ENCODE measurements at places on chromosomes 1 and 21.

DNA sequence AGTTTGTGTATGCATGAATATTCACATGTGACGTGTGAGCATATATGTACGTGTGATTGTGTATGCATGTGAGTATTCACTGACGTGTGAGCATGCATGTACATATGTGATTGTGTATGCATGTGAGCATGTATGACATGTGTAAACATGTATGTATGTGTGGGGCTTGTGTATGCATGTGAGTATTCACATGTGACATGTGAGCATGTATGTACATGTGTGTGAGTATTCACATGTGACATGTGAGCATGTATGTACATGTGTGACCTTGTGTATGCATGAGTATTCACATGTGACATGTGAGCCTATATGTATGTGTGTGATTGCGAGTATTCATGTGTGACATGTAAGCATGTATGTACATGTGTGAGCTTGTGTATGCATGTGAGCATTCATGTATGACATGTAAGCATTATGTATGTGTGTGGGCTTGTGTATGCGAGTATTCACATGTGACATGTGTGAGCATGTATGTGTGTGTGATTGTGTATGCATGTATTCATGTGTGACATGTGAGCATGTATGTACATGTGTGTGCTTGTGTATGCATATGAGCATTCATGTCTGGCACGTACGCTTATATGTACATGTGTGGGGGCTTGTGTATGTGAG lies 47.8 kb downstream of the COL18A1 start:
- no peak for DNase-seq

DNA sequence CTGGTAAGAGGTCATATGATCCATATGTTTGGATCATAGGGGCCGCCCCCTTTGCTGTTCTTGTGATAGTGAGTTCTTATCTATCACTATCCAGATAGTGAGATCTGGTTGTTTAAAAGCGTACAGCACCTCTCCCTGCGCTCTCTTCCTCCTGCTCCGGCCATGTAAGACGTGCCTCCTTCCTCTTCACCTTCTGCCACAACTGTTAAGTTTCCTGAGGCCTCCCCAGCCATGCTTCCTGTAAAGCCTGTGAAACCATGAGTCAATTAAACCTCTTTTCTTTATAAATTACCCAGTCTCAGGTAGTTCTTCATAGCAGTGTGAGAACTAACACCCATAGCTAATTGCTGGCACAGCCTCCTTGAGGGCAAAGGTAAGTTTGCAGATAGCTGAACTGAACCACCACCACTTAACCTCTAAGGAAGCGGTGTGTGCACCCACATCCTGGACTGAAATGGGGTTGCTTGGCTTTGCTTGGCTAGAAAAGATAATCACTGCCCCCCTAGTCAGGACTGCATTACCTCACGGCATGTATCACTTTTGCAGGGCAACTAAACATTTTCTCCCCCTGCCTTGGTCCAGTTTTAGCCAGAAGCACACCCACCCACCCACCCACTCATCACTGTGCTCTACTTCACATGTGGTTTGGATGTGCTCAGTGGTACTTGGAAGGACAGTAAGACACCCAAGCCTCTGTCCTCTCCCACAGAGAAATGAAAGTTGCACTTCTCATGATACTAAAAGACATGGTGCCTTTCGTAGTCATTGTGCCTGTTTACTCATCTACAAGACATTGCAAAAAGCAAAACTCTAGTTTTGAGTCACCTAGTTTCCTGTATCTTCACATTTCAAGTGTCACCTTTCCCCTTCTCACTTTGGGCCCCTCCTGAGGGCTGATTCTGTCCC lies 23.1 kb upstream of the PTAFR start:
- peak; percentile 31 for DNase-seq

- no peak for DNase-seq
These were observed 9.5 kb downstream of the TDRD5 start for GRCh38 chr1:179601093-179601492.

DNA sequence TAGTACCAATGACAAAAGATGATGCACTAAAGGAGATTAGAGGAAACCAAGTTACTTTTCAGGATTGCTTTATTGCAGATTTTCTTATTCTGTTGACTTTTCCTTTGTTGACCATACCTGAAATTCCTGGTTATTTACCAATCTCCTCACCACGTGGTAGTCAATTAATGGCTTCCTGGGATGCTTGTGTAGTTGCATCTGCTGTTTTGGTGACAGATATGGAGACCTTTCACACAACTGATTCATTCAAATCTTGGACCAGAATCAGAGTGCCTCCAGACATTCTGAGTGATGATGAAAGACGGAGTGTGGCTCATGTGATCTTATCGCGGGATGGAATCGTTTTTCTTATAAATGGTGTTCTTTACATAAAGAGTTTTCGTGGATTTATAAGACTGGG lies 91.3 kb downstream of the CATSPERE start:
- DNase-seq, result no peak

DNA sequence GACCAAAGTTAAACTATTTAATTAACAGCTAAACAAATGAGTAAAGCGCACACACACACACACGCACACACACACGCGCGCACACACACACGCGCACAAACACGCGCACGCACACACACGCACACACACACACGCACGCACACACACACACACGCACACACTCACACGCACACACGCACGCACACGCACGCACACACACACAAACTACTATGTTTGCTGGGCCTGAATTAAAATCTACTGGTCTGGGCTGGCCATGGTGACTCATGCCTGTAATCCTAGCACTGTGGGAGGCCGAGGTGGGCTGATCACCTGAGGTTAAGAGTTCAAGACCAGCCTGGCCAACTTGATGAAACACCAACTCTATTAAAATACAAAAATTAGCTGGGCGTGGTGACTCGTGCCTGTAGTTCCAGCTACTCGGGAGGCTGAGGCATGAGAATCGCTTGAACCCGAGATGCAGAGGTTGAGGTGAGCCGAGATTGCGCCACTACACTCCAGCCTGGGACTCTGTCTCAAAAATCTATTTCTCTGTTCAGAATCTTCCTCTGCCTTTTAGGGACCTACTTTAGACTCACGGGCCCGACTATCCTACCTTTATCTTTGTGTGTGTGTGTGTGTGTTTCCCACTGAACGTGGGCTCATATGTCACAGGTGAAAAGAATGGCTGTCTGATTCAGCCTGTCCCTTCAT lies 37.5 kb upstream of the DNAJC11 start:
- DNase-seq, result no peak

GRCh38 chr21:37668462-37669239 lies 247.6 kb downstream of the KCNJ6 start:
- DNase-seq, result no peak

DNA sequence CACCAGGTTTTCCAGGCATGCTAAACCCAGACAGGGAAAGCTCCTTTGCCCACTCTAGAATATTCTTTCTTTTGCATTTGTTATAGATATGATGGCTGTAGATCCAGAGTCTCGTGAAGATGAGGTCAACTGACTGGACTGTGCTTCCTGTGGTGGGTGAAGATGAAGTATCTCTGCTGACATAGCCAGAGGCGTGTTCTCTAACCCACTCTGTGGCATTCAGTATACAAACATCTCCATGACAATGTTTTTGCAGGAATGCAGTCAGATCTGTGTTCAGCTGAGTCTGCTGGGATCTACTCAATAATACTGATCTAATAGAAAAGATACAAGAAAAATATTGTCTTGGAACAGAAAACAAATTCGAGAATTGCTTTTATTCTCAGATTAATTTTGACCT lies 11.3 kb downstream of the RWDD2B start:
- DNase-seq, result no peak

GRCh38 chr1:245807954-245808719 lies 653.4 kb downstream of the KIF26B start:
- DNase-seq, result no peak

Measured in stimulated activated CD4-positive, alpha-beta T cell treated with anti-CD3 and anti-CD28 coated beads, TNF-alpha, amount 100 ng/mL, for 48 hours (primary cell).